Mucosa of gallbladder (tissue), 1 donor: ENCODE measurements at places on chromosomes 11 and 22.

DNA sequence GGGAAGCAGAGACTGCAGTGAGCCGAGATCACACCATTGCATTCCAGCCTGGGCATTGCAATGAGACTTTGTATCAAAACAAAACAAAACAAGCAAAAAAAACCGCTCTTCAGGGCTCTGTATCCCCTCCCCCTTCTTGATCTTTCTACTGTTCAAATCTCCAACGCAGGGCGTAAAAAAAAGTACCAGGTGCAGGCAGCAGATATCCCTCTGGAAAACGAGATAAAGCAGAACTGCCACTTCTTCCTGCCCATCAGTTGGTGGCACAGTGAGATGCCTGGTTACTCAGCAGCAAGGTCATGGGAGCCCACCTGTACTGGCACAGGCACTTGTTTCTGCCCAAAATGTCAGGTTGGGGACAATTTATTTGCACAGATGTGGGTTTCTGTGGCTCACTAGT lies 11.2 kb downstream of the CCS start:
- DNase-seq: no peak

GRCh38 chr22:49756676-49757075 lies 71.0 kb downstream of the BRD1 start:
- DNase-seq: no peak

GRCh38 chr11:42772886-42773285 lies 538.9 kb upstream of the API5 start:
- DNase-seq: no peak

DNA sequence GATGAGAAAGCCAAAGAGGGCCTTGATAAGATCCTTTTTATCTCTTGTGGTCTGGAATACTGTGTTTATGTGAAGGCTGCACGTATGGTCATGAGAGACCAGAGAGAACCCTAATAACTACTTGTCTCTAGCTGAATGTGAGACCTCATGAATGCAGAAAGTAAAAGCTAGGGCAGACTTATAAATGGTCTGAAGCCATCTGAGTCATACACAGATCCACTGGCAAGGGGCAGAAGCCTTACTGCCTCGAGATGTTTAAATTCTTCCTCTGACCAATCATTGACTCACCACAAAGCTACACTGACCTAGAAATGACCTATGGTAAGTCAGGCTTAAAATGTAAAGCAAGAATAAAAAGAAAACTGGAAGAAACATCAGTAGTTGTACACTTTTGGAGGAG lies 22.7 kb upstream of the OR4B1 start:
- no peak for DNase-seq

DNA sequence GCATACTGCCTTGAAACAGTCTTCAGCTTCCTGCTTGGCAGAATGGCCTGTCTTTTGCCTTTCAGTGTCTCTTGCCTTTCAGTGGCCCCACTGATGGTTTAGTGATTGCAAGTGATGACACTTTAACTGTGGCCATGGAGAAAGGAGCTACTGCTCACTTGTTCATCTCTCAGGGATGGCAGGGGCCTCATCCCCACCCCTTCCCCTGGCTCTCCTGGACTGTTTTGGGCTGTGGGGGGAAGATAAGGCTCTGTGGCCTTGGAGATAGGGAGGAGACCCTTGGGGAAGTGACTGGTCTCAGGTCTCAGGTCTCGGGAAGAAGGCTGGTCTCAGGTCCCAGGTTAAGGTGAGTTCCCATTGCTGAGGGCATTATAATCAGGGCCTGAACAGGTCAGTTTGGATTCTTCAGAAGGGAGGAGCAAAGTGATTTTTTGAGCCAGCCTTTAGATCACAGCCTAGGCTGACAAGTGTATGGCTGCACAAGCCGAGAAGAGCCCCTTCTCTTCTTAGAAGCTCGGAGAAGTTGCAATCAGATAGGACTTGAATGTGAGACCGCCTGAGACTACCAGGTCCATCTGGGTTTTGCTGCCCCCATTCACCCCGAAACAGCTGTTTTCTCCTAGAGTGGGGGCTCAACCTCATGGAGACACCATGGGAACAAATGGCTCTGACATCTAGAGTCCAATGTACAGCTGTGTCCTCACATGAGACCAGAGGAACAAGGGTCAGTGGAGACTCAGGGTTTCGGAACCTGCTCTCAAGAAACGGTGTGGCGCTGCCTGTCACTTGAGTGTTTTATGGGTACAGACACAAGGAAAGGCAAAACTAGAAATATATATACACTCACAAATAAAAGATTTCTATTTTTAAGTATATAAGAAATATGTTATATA lies 15.9 kb upstream of the P2RY2 start:
- no peak for DNase-seq

- DNase-seq: no peak
Measured at GRCh38 chr11:56331861-56332491, 13.9 kb upstream of the OR8K1 start.

- DNase-seq: no peak
Measured at GRCh38 chr11:17699147-17700114, 19.9 kb upstream of the MYOD1 start.

GRCh38 chr11:18243783-18244362 lies 4.6 kb downstream of the SAA2 start:
- peak; percentile 66 for DNase-seq
